Fibroblast of upper back skin (primary cell): ENCODE measurements at places on chromosomes 5 and 9.

GRCh38 chr5:88588609-88589008, 294.4 kb downstream of the MEF2C start:
- DNase-seq: no peak

DNA sequence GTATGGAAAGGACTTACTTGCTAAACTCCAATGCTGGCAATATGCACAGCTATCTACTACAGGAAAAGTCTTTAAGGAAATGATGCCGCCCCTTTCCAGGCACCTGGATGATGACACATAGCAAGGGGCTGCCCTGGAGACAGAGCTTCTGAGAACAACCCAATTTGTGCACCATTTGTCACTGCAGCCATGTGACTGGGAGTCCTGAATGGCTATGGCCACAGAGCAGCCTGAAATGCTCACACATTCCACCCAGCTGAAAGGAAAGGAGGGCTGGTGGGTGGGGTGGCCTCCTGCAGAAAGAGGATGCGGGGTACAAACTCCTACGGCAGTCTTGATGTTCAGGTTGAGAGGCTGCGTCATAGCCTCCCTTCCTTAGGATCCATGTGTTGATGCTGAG, 70.1 kb upstream of the FSTL4 start:
- no peak for DNase-seq

DNA sequence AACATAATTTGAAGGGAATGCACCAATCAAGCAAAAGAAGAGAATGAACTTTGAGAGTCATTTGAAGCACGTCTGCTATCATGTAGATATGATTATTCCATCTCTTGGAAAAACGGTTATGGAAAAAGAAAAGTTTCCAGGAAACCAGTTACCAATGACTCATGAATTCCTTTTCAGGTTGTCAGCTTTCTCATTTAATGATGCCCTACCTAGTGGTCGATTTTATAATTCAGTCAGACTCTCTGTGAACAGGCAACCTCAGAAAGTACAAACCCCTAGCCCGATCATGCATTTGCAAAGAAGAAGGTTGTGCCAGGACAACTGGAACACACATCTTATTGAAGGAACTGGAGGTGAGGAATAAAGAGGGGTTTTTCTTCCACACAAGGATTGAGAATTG, 355.1 kb upstream of the GRIA1 start:
- peak; percentile 63 for DNase-seq

DNA sequence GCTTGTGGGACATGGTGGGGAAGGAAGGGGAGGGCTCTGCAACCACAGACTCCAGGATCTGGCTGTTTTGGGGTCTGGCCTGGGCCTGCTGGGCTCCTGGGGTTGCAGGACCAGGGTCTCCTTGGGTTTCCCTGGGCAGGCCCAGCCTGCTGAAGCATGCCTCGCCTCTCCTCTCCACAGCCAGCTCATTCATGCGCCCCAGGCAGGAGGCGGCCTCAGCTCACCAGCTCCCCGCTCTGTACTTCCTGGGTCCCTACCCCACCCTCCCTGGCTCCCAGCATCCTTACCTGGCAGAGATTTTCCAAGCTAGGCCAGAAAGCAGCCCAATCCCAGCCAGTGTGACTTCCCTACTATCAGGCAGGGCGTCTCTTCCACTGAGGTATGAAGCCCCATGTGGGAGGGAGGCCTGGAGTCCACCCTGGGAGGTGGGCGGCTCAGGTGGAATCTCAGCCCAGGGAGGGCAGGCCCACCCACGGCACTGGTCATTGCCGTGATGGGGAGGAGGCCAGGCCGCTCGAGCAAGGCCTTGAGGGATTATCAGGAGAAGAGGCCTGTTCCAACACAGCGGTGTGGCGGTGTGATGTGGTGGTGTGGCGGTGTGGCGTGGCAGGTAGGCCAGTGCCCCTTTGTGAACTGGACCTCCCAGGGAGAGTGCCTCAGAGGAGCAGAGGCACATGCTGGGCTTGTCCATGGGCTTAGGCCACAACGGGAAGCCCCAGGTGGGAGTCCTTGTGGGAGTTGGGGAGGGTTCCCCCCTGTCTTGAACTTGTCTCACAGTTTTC, 103.4 kb downstream of the DAB2IP start:
- no peak for DNase-seq

GRCh38 chr9:86994231-86994630, 46.9 kb upstream of the GAS1 start:
- DNase-seq: no peak

DNA sequence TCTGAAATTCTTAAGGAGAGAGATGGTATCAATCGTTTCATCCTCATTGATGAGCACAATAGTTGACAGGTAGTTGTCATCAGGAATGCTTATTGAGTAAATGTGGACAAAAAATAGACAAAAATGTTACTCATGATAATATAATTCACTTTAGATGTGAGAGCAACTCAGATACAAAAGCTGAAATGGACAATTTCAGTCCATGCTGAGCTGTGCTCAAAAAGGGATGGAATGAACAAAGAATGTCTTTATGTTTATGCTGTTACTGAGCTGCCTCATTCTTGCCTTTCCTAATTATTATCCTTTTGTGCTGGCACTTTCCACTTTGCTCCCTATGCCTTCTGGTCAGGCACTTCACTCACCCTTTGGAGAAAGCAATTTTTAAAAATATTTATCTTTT, 49.5 kb downstream of the JAKMIP2 start:
- DNase-seq: no peak

DNA sequence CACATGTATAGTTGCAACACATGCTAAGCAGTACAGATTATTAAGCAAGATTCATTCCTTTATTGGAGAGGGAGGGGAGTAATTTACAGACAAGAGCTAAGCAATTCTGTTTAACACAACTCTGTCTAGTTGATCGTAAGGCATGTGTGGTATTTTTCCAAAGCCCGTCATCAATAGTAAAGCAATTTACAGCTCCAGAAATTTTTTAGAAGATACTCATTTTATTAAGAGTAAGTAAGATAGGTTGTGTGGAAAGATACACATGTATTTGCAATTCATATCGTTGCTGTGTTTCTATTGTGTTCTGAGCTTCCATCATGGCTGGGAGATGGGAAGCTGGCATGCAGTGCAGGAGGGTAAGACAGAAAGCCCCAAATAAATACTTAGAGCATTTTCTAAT, 289.2 kb upstream of the TMEM161B start:
- DNase-seq: no peak

DNA sequence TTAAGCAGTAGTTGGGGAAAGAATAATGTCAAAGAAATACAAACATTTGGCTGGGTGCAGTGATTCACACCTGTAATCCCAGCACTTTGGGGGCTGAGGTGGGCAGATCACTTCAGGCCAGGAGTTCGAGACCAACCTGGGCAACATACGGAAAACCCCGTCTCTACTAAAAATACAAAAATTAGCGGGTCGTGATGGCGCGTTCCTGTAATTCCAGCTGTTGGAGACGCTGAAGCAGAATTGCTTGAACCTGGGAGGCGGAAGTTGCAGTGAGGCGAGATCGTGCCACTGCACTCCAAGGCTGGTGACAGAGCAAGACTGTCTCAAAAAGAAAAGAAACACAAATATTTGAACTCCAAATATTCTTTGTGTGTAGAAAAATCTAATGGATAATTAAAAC, 4.7 kb downstream of the MATR3 start:
- DNase-seq: no peak

- DNase-seq: no peak
Measured at GRCh38 chr9:98568909-98569469, 139.7 kb downstream of the GABBR2 start.
